MG63 (cell line): ENCODE measurements at places on chromosomes 7 and 10. TPM values are rescaled to one million over a fixed set of nuclear protein-coding genes. Genes with fewer than 3 reads are reported as not detected.

Gene KNDC1
- total RNA-seq, result 0.92 and 1.5 TPM in 2 replicates

Gene NUPR2
- not detected in 2 replicates for total RNA-seq

Gene VSIR
- total RNA-seq, result 36.0 and 87.8 TPM in 2 replicates

Gene CYP3A4
- not detected in 2 replicates for total RNA-seq

Gene NPFFR1
- not detected in 2 replicates for total RNA-seq

Gene GATA3
- not detected in 2 replicates for total RNA-seq

Gene FOXI2
- not detected in 2 replicates for total RNA-seq

Gene MMD2
- total RNA-seq, result not detected in 2 replicates

Gene ITPRID1
- total RNA-seq, result not detected in 2 replicates
